ENCODE measurements at places on chromosomes 2 and 18.
A peak's percentile ranks its signal among the peaks of the same experiment; 100 is the strongest.

- DNase-seq = no peak
These were observed 27.3 kb downstream of the CYB5A start for GRCh38 chr18:74264303-74265020.

- DNase-seq = no peak
These were observed 148.2 kb downstream of the GLI2 start for GRCh38 chr2:120883607-120884440.

- peak; percentile 78 for DNase-seq
These were observed 6.2 kb upstream of the ARMC9 start for GRCh38 chr2:231191896-231192872.

DNA sequence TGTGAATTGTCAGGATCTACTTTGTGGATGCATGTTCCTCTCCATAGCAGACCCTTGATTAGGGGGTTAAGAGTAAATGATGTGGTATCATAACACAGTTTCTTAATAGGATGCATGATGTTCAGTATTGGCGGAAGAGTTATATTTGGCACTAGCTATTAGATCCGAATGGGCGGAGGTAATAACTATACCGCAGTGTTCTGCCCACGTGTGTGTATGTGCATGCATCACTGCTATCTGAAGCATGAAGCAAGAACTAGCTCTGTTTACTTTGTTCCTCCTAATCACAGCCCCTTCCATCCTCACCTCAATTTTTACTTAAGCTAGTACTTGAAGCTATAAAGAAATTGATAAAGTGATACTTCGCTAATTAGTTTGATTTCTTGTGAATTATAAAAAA, 159.6 kb upstream of the NOSTRIN start:
- DNase-seq = no peak

DNA sequence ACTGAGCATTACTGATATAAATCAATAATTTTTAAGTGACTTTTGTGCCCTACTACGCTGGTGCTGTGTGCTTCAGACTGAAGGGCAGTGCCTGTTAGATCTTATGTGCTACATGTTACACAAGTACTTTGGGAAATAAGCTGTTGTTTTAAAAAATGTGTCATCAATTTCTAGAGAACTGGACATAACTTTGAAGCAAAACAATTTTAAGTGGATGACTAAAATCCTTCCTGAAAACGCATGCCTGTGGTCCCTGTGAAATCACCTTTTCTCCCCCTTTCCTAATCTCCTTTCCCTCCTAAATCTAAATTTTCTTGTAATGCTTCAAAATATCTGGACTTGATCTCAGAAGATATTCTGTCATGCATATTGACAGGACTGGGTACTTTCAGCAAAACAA, 7.1 kb upstream of the IL1RL1 start:
- no peak for DNase-seq

DNA sequence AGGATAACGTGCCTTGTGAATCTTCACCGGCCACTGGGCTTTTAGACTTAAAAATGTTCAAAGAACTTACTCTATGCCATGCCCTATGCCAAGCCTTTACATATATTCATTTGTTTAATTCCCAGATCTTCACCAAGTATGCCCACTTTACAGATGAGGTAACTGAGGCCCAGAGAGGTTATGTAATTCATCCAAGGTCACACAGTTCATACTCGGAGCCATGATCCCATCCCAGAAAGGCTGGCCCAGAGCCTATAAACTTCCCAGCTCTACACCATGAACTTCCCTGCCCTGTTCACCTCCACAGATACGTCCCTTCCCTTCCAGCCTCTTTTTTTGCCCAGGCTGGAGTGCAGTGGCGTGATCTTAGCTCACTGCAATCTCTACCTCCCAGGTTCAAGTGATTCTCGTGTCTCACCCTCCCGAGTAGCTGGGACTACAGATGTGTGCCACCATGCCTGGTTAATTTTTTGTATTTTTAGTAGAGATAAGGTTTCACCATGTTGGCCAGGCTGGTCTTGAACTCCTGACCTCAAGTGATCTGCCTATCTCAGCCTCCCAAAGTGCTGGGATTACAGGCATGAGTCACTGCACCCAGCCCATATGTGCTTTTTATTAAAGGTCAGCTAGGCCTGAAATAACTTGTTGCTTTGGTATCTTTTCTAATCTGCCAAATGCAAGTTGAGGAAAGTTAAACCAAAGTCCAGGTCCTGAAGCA, 44.1 kb downstream of the MTHFD2 start:
- DNase-seq = no peak

DNA sequence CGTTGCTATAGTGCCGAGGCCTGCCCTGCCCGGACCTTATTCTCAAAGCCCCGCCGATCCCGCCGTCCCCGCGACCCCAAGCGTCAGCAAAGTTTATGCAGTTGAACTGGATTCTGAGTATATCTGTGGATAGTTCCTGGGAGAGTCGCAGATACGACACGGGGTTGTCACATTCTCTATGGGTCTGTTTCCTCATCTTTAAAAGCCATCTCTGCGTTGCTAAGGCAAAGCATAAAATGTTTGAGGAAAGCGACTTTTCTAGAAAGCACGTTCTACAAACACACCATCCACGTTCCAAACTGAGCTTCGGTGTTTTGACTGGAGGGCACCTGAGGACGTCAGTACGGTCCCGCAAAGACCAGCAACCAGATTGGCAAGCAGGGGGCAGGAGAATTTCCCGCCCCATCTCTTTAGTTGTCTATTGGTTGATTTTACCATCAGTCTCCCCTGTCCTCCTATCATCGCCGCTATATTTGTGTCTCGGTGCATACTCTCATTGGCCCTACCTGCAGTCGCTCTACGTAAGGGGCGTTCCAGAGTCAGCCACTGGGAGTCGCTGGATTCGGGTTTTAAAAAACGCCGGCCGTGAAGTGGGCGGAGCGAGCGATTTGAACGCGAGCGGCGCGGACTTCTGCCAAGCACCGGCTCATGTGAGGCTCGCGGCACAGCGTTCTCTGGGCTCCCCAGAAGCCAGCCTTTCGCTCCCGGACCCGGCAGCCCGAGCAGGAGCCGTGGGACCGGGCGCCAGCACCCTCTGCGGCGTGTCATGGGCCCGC, at the start of gene CENPA:
CENPA (plus strand) TSS at position 626 of the 776 bp plus-strand sequence; CDS start at position 767, 141 bp downstream.
- DNase-seq = peak; percentile 98

- peak; percentile 90 for DNase-seq
These were observed 79.7 kb upstream of the MSH2 start for GRCh38 chr2:47323009-47323821.

DNA sequence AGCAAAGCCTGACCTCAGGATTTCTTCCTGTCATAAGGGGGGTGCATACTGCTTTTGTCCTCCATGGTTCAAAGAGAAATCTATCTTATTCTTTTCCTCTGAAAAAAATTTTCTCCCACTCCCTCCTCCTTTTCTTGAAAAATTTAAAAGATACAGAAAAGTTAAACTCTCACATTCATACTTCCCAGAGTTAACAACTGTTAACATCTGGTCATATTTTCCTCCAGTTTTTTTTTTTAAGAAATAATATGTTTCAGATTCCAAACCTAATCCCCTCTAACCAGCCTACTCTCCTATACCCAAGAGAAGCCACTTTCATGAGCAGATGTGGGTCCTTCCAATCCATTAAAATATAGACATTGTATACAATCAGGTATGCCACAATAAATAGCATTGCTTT, 378.9 kb upstream of the HNRNPA3 start:
- no peak for DNase-seq

- peak; percentile 65 for DNase-seq
These were observed 87.0 kb downstream of the EPB41L3 start for GRCh38 chr18:5456577-5457461.

- DNase-seq = no peak
These were observed 8.7 kb downstream of the ADRA2B start for GRCh38 chr2:96107708-96108065.

GRCh38 chr2:41872646-41873045, 175.2 kb upstream of the PKDCC start:
- DNase-seq = no peak

DNA sequence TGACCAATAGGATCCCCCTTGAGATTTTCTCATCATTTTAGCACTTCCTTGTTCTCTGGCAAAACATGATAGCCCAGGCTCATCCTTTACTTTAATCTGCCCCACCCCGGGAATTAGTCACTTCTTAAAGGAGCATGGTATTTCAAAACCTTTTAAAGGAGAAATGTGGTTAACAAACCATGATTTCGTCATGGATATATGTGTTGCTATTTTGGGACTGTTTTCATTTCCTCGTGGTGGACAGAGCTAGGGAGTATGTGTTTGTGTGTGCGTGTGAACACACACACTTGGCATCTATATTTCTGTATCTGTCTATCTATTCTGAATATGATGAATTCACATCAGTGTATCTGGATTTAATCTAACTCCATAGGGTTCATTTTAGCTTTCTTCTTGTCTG, 128.1 kb downstream of the BIRC6 start:
- no peak for DNase-seq

- no peak for DNase-seq
These were observed 68.6 kb downstream of the CIB4 start for GRCh38 chr2:26572591-26572990.

GRCh38 chr2:129058981-129059380, 740.3 kb upstream of the HS6ST1 start:
- DNase-seq = no peak

GRCh38 chr2:86284401-86284841, 53.0 kb downstream of the REEP1 start:
- no peak for DNase-seq

DNA sequence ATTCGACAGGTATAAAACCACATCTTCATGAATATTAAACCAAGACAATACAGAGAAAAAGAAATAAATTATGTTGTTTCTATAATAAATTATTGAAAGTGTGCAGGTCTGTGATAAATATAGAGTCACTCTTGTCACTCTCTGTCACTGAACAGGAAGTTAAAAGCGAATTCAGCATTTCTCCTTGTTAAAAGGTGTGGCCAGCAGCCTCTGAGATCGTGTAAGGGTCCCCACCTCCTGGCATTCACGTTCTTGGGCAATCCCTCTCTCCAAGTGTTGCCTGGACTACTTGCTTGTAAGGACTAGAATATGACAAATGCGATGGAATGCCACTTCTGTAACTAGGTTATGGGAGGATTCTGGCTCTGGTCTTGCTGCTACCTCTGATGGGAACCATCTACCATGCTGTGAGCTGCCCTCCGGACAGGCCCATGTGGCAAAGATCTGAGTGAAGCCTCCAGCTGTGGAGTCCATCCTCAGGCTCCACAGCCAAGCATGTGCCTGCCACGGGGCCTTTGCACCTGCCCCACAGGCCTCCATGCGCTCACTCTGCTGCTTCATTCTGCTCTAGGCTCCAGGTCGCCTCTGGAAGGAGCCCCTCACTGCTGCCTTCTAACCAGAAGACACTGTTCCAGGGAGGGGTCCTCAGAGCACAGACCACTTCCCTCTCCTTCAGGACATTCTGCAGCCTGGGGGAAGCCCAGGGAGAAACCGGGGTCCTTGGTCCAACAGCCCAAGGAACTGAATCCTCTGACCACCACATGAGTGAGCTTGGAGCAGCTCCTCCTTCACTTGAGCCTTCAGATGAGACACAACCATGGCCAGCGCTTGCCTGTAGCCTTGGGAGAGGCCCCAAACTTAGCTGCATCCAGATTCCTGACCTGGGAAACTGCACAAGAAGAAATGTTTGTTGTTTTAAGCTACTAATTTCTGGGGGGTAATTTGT, 202.9 kb upstream of the HDAC4 start:
- DNase-seq = no peak

- DNase-seq = no peak
These were observed at the start of the genes ABCG5 and ABCG8 for GRCh38 chr2:43838560-43839267. Gene ABCG5 (minus strand): TSS chr2:43838839. CDS start chr2:43838679, 160 bp downstream. Gene ABCG8 (plus strand): TSS chr2:43838971. CDS start chr2:43839054, 83 bp downstream.

- no peak for DNase-seq
These were observed 276.3 kb downstream of the RND3 start for GRCh38 chr2:150211164-150211631.

DNA sequence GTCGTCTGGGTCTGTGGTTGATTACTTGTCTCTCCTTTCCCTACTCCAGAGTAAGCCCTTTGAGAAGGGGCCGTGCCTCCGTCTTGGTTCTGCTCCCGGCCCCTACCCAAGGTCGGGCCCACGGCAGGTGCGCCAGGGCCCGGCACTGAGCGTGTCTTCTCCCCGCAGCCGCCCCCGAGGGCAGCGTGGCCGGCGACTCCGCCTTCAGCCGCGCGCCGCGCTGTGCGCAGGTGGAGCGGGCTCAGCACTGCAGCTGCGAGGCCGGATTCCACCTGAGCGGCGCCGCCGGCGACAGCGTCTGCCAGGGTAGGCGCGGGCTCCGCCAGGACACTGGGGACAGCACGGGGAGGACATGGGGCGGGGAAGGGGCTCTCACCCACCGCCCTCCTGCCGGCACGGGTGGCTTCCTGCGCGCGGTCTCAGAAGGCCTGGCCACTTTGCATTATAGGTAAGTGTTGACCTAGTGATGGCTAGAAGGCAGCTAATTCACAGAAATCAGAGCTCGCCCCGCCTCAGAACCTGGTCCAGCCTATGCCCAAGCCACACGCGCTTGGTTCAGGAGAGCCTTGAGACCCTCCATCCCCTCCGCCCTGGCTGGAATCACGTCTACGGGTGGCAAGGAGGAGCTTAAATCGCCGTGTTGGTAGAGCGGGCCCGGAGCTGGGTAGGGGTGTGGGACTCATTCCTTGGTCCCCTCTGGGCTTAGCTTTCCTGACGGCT, 43.5 kb downstream of the FBLN7 start:
- DNase-seq = no peak

DNA sequence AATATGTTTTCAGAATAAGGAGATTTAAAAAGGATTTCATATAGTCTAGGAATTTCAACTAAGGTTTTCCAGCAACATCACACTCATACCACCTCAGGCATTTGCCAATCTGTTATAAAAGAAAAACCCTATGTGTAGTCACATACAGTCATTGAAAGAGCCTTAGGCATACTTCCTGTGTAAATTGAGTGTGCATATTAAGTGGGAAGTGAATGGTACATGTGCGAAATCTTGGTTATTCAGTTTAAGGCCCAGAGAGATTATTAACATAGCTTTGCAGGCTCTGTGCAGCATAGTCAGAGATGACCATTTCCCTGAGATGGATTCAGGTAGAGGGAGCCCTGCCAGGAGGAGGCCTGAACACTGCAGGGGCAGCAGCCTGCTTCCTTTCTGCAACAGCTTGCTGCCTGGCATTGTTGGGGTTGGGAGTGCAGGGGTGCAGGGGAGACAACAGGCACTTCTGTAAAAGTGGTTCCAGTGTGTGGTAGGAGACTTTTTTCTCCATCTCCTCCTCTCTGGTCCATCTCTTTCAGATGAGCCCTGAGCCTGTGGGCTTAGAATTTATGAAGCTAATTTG, 100.1 kb upstream of the OSR1 start:
- no peak for DNase-seq
